ENCODE measurements at places on chromosomes 3 and 15. TPM values are rescaled to one million over a fixed set of nuclear protein-coding genes. Genes with fewer than 3 reads are reported as not detected.

The TMOD2 gene
- total RNA-seq: 4.8 TPM

The SAXO2 gene
- 0.76 TPM for total RNA-seq

The ZNF502 gene
- total RNA-seq: 3.0 TPM

The ZNF710 gene
- 17.8 TPM for total RNA-seq

The ROBO1 gene
- 13.8 TPM for total RNA-seq

The ANKUB1 gene
- not detected for total RNA-seq

The VPS39 gene
- 44.2 TPM for total RNA-seq

The SERPINI2 gene
- total RNA-seq: not detected

The CPLX3 gene
- not detected for total RNA-seq

The SERINC4 gene
- total RNA-seq: 0.14 TPM

The NEK10 gene
- total RNA-seq: 0.41 TPM

The KIF7 gene
- 3.4 TPM for total RNA-seq

The TMEM41A gene
- 18.4 TPM for total RNA-seq

The CSPG4 gene
- not detected for total RNA-seq

The ADAMTSL3 gene
- not detected for total RNA-seq

The MYL3 gene
- total RNA-seq: not detected

All from activated naive CD8-positive, alpha-beta T cell treated with anti-CD3 and anti-CD28 coated beads for 36 hours (primary cell).